ENCODE measurements at places on chromosomes 4 and X.

DNA sequence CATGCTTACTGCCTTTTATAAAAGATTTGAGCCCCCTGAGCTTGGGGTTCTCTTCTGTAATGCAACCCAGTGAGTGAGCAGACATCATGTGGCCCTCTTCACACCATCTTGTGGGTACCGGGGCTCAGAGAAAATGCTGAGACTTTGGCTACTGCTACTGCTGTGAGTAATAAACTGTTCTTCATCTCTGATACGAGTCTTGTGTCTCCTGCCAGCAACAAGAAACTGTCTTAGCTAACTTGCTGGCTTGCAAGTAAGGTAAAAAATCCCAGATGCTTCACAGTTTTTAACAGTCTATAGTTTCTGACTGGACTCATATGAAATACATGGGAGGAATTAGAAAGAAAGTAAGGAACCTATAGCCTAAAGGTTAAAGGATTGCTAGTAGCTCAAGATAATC lies 148.3 kb downstream of the GPC3 start:
- no peak for DNase-seq

- DNase-seq: no peak
These were observed 45.8 kb upstream of the ARSJ start for GRCh38 chr4:114025176-114025777.

DNA sequence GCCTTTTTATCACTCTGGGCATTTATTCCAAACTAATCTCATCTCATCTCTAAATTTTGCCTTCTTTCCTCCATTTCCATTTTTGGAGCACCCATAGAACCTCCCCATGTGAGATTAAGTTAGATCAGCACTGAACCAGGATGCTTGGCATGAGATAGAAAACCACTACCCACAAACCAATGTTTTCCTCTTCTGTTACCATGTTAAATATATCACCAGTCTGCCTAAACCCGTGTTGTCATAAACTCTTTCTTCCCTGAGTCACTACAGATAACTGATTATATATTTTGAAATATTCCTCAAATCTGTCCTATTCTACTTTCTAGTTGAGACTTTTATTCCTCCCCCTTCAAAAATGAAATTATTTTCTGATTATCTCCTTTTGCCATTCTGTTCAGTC lies 37.6 kb downstream of the GABRB1 start:
- DNase-seq: no peak

DNA sequence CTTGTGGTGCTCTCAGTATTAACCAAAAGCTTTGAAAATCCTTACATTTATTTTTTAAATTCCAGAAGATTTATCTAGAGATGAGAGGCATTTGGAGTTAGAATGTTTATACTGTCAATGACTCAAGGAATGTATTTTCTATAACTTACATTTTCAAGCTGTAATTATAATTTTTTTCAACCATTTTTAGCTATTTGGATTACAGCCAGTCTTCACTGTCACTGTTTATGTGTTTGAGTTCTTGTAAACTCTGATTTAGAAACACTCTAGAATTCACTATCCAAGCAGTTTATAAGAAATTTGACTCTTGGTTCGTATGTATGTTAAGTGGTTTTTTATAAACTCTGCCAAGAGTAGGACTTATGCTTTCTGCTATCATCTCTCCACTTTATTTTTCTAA lies 36.7 kb upstream of the GUCY1A1 start:
- no peak for DNase-seq

GRCh38 chrX:24306440-24306839 lies 7.4 kb downstream of the SUPT20HL2 start:
- DNase-seq: no peak

- no peak for DNase-seq
These were observed 137.1 kb upstream of the TBL1X start for GRCh38 chrX:9327747-9328145.

DNA sequence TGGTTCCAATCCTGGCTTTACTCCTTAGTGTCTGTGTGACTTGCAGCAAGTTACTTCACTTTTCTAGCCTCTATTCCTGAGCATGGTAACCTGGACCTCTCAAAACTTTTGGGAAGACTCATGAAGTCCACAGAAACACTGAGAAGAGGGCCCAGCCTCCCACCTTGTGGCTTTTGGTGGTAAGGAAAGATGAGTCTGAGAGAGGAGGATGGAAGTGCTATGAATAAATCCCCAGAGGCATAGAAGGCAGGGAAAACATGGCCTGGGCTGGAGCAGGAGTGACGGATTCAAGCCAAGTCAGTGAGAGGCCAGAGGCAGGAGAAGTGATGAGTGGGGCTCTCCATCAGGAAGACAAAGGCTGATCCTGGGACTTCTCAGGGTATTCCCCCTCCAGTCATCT lies 10.9 kb upstream of the MAGEA4 start:
- no peak for DNase-seq
